ENCODE measurements at places on chromosomes 3 and 15.

DNA sequence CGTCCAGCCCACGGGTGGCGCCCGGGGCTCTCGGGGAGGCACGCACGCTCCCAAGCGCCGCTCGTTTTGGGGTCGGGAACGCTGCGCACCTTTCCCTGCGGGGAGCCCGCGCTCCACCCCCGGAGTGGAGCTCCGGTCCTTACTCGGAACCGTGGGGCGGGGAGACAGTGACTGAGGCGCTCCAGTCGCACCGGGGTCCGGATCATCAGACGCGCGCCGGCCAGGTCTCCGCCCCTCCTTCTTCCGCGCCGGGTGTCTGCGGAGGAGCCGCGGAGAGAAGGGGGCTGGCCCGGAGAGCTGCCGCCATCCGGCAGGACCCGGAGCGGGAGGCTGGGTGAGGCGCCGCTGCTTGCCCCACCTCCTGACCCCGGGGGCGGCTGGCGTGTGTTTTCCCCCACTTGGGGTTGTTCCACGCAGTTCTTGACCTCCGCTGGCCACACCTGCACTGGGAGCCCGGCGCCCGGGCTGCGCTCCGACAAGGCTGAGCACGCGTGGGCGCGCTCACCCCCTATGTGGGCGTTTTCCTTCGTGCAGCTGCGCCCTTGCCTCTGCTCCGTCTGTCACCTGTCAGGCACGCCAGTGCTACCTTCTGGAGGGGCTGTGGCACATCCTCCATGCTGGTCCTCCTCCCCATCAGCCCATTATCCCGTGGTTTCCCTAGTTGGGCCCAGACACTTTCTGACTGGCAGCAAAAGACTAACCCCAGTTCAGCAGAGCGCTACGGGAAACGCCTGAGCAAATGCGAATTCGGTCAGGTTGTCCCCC lies at the start of gene MCF2L2:
MCF2L2 (minus strand) TSS at position 173 of the 765 bp plus-strand sequence. CDS start 642 bp downstream, outside the sequence.
- peak; percentile 49 for DNase-seq

GRCh38 chr3:165125836-165126235 lies 47.5 kb upstream of the SI start:
- DNase-seq = no peak

DNA sequence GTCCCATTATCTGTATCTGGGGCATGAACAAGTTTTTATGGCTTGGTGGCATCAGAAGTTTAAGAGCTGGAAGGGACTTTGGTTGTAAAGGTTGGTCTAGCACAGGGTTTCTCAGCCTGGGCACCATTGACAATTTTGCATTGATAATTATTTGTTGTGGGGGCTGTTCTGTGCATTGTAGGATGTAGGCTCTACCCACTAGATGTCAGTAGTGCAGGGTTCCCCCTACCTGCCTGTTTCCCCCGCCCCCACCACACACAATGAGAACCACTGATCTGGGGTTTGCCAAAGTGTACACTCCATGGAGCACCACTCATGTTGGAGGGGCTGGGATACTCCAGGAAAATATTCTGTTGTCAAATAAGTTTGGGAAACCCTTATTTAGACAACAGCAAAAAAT lies 42.7 kb downstream of the PLCL2 start:
- DNase-seq = no peak

DNA sequence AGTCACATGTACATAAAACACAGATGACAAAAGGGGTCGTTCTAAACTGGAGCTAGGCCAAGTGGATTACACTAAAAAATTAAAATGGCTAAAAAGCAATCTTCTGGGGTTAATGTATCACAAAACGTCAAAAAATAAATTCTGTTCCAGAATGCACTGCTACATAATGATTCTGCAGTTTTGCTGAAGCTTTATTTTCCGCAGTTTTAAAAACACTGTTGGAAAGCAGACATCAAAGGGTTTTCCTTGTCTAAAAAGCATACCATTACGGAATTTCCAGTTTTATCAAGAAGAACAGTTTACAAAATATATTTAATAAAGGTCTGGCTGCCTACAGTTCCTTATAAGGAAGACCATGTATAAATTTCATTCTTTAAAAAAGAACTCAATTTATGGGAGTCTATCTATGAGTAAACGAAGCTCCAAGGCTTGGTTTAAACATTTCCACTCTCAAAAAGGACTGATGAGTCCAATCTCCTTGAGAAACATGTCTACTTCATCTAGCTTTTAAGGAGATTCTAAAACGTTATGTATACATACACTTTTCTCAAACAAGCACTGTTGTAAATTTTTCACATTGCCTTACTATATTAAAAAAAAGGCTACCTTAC lies 1.3 kb downstream of the DMXL2 start:
- no peak for DNase-seq

DNA sequence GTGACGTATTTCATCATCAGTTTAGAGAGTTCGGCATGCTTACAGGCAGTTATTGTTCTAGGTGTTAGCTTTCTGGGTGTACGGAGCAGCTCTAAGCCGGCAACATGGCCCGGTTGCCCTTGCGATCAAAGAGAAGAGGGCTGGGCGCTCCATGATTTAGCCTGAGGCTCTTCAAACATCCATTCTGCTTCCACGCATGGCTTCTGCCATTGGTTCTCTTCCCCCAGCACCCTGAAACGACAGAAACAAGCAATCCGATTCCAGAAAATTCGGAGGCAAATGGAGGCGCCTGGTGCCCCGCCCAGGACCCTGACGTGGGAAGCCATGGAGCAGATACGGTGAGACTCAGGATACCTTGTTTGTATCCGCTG lies 574 bp downstream of the NGRN start:
- peak; percentile 5 for DNase-seq

DNA sequence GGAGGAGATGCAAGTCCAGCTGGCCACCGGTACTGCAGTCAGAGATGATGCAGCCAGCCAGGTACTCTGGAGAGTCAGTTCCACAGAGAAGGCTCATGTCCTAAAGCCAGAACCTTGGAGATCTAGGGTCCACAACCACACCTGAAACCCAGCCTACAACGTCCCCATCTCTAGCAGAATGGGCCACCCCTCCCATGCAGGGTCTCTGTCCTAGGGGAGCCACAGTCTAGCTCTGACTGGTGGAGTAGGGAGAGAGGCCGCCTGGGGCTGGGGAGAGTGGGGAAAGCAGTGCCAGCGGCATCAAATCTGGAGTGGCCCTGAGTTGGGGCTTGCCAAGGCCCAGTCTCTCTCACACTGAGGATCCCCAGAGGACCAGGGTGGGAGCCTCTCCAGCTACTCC lies 43.5 kb downstream of the PTH1R start:
- no peak for DNase-seq

DNA sequence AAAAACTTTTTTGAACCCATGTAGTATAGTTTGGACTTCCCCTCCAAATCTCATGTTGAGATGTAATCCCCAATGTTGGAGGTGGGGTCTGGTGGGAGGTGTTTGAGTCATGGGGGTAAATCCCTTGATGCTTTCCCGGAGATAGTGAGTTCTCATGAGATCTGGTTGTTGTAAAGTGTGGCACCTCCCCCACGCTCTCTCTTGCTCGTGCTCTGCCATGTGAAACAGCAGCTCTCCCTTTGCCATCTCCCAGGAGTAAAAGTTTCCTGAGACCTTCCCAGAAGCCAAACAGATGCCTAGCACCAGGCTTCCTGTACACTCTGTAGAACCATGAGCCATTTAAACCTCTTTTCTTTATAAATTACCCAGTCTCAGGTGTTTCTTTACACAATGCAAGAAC lies 16.0 kb upstream of the RNU6-1 start:
- no peak for DNase-seq

- DNase-seq = no peak
Observed at GRCh38 chr3:120472121-120472844, 21.5 kb upstream of the FSTL1 start.

DNA sequence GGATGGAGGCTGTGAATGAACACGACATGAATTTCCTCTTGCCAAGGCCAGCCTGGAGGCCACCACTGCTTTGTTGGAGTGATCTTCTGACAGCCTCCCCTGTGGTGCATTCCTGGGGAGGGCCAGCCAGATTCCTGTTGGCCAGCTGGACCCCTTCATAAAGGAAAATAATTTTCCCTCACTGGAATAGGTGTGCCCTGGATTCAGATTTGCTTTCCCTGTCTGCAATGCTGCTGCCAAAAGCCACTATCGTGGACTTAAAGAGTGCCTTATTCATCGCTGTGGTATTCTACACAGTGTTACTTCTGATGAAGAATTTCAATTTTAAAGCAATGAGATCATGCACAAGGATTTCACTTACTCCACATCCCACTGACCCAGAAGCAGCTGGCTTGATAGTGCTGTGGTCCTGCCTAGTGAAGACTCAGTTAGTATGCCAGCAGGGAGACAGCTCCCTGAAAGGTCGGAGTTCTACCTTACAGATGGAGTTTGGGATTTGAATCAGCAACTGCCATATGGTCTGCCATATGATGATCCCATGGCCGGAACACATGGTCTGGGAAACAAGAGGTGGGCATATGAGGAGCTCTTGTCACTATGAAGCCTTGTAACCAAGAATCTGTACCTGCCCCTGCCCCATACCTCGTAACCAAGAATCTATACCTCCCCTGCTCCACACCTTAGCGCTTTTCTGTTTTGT lies 145.2 kb downstream of the KLF13 start:
- DNase-seq = no peak

DNA sequence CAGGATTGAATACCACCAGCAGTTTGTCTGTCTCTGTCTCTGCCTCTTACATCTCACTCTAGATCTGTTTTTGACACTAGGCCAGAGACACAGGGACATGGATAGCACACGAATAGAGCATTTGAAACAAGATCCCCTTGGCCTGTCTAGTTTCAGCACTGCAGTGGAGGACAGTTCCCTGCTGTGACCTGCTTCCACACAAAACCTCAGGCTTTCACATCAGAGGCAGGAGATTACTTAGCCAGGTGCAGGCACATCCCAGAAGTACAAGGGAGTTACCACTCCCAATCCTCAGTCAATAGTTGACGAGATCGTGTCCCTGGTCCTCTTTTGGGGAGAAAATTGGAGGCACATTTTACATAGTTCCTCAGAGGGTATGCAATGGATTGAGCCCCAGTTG lies 34.0 kb upstream of the CCK start:
- DNase-seq = no peak

GRCh38 chr3:8776406-8776805 lies 7.0 kb upstream of the OXTR start:
- DNase-seq = no peak

GRCh38 chr3:2465842-2466241 lies 367.2 kb downstream of the CNTN4 start:
- DNase-seq = no peak

DNA sequence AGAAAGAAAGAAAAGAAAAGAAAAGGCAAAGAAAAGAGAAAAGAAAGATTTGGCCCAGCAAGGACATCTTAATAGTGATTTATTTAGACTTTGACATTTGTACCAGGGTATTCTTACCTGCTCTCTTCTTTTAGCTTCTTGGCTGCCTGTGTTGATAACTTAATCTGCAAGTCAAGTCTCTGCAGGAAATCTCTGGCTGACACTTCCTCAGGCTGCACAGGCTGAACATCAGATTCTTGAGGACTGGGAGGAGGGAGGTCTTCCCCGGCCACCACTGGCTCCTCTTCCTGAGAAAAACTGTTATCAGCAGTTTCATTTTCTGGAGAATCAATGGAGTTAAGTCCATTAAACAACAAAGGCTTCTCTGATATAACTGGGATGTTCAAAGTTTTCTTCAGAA lies 12.8 kb downstream of the LYSMD2 start:
- no peak for DNase-seq

DNA sequence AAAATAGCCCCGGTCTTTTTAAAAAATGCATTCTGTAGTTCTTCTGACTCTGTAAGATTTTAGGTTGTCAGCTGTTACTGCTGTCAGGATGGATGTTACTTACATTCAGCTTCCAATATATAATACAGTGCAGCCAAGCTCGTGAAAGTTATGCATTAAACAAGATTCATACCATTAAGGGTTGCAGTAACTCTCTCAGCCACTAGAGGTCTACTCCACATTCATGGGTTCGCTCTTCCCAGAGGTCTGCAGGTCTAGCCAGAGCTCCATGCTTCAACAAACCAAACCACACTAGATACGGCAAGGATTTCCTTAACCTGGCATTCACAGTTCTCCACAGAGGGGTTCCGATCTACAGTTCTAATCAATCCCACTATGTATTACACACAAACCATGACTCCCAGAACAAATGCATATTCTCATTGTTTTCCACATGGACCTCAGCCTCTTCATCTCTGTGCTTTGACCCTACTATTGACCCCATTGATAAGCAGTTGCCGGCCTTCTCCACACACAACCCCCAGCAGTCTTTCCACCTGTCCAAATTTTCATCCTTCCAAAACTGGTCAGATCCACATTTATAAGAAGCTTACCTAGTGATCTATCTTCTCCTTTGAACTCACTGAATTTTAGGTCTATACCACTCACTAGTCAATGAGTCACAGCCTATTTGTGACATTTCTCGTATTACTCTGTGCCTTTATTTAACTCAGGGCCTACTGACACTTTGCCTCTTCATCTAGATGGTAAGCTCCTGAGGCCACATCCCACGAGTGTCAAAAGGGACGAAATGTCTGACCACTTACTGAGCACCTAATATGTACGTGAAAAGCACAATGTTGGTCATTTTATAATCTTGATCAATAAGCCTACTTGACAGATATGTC lies 33.7 kb downstream of the RORA start:
- no peak for DNase-seq

DNA sequence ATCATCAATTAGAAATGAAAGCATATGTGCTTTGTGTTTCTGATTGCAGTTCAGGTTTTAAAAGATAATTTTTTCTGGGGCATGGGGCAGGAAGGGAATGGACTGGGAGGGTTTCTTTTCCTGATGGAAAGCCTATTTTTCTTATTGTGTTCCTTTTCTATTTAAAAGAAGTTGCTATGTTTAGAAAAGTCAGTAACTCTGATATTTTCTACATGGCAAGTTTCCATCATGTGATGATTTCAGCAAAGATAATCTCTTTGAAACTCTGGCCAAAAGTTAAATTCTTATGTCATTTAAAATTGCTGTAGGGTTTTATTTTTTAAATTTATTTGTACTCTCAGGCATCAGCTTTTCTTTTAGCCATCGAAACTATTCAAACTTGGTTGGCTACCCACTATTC lies 601.2 kb downstream of the FOXP1 start:
- DNase-seq = no peak

DNA sequence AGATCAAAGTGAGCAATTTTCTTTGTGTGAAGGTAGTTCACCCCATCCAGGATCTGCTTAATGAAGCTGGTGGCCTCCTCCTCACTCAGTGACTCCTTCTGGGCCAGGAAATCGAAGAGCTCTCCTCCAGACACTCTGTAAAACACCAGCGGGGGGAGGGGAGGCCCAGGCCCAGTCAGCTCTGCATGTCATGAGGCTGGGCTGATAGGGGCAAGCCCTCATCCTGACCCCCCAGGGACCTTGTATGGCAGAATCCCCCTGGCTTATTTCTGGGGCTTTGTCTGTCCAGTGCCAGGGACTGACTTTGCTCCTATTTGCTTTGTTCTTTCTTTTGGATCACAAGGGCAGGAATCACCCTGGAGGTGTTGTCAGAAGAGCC lies 74.9 kb downstream of the DAPK2 start:
- peak; percentile 6 for DNase-seq

GRCh38 chr3:191499307-191500080 lies 38.5 kb downstream of the PYDC2 start:
- DNase-seq = no peak

DNA sequence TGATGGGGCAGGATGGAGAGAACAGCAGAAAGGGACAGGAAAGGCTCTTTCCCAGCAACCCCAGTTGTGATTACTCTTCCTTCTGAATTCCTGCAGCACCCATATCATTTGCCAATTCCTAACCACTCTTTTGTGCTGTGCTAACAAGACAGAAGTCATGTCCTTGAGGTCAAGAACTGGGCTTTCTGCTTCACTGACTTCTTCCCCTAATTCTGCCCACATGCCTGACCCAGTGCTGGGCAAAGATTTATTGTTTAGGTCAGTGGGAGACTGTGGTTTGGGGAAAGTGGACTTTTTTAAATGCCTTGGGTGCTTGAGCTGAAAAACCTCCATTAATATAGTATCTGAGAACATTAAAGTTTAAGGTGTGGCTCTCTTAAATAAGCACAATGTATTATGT lies 4.2 kb upstream of the EFCAB12 start:
- no peak for DNase-seq

Measured in stimulated activated CD4-positive, alpha-beta T cell treated with anti-CD3 and anti-CD28 coated beads, Interleukin-15, amount 100 ng/mL, for 1 hour (primary cell).